ENCODE measurements at places on chromosomes 1 and 21.

DNA sequence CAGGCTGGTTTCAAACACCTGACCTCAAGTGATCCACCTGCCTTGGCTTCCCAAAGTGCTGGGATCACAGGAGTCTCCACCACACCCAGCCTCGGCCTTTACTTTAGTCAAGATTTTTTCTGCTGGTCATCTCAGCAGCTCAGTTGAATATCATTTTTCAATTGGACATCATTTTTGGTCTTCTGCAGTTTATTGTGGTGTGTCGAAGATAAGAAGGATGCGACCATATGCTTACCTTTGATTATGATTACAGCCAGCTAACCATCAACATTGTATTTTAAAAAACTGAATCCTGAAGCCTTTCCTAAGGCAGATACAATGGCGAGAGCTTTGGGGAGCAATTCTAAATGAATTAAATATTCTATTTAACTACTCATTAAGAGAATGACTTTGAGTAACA, 12.3 kb upstream of the NFIA start:
- no peak for DNase-seq

GRCh38 chr1:9058465-9058864, 11.0 kb downstream of the SLC2A5 start:
- no peak for DNase-seq

GRCh38 chr21:17667256-17667655, 54.6 kb upstream of the BTG3 start:
- DNase-seq, result no peak

GRCh38 chr1:116375887-116376728, 3.1 kb downstream of the ATP1A1 start:
- peak; percentile 49 for DNase-seq

DNA sequence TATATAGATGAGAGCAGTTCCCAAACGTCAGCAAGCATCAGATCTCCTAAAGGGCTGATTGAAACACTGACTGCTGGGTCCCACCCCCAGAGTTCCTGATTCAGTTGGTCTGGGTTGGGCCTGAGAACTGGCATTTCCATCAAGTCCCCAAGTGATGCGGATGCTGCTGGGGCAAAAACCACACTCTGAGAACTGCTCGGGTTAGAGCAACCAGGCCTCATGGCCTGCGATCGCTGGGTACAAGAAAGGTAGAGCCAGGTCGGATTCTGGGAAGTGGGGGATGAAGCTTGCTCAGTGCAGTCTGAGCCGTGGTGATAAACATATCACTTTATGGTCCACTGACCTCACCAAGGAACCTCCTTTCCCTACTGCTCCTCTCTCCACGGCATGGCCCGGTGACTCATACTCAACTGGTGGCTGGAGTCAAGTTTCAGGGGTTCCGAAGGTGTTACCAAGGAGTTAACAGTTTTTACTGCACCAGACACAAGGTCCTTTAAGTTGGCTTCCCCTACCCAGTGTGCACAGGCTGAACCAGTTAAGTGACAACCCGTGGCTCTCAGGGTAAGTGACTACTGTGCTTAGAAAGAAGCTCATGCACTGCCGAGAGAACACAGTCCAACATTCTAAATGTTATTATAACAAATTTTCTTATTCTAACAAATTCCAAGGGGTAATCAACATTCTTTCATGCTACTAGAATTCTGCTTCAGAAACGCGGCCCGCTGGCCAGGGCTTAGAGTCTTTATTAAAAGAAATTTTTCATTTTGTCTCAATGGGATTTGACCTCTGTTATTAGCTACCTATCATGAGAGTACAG, 153.5 kb downstream of the TGFBR3 start:
- peak; percentile 41 for DNase-seq

DNA sequence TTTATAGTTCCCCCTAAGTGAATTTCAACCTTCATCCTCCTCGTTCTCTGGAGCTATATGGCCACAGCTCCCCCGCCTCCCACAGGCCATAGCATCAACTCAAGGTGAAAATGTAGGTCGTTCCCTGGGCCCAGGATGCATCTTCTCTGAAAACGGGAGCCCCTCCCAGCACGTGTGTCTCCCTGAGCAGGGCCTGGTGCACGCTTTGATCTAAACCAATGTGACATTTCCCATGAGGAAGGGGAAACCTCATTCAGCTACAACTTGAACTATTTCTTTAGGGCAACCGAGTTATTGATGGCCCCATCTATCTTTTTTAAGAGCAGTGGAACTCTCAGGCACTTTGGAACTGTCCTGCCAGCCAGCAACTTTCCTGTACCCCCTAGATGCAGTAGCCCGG, 57.8 kb upstream of the BACE2 start:
- no peak for DNase-seq

All from CD4-positive, alpha-beta T cell treated with Interleukin-10 for 1 hour (primary cell).